ENCODE measurements at places on chromosomes 5 and 9. TPM values are rescaled to one million over a fixed set of nuclear protein-coding genes. Genes with fewer than 3 reads are reported as not detected.

LRRC14B gene
- total RNA-seq = 0.14 TPM

SPINK7 gene
- not detected for total RNA-seq

LHFPL2 gene
- total RNA-seq = 0.19 TPM

WDR70 gene
- 24.5 TPM for total RNA-seq

TRUB2 gene
- total RNA-seq = 6.5 TPM

SHOC1 gene
- total RNA-seq = not detected

ADAMTS16 gene
- not detected for total RNA-seq

FCN2 gene
- not detected for total RNA-seq

OLFML2A gene
- total RNA-seq = not detected

SLIT3 gene
- not detected for total RNA-seq

- H3K27me3 ChIP-seq = no peaks in the 10 kb centered on the region
- H3K36me3 ChIP-seq = no peaks in the 10 kb centered on the region
- no peak overlapping the region for H3K4me3 ChIP-seq
- no peak for DNase-seq
- no peaks in the 10 kb centered on the region for H3K4me1 ChIP-seq
- H3K27ac ChIP-seq = no peak overlapping the region
Observed at GRCh38 chr9:17019398-17019797, 115.4 kb upstream of the CNTLN start.

DNA sequence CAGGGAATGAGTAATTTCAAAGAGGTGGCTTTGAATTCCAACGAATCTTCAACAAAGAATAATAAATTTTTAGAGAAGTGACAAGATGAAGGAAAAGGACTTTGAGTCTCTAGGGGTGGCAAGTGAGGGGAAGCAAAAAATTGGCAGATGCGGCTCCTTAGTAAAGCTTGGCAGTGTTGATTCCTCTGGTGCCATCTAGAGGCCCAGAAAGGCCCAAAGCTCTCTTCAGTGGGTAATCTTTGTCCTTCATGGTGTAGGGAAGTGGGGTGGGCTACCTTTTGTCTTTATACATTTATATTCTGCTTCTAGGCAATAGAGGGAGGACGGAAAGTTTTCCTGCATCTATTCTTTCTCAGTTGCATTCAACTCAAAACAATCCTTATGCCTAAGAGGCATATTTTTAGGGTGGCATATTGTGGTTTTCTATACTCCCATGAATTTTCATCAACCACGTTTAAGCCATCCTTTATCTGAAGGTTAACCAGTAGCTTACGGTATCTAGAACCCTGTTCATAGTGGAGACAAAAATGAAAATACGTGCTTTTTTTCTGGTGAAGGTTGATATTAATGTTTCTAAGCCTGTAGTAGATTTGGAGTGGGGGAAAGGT, 17.5 kb upstream of the ROPN1L start:
- no peak overlapping the region for H3K27ac ChIP-seq
- H3K4me1 ChIP-seq = peaks cover 9% of the 10 kb centered on the region
- DNase-seq = no peak
- H3K36me3 ChIP-seq = peaks cover 68% of the 10 kb centered on the region
- H3K27me3 ChIP-seq = no peaks in the 10 kb centered on the region

DNA sequence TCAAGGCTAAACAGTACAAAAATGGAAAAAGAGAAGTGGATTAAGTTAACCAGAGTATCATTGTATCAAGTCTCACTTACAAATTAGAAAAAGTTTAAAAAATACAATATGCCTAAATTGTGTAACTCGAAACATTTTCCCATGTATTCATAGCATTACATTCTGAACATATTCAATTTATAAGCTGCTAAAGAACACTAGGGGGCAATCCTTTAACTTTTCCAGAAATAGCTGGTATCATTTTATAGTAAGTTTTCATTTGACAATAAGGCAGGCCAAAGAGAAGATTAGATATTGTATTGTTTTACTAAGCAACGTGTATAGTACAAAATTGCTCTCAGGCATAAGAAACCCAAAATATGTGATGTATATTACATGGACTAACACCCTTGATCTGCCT, 234.6 kb downstream of the ADGRV1 start:
- no peak for DNase-seq
- no peak overlapping the region for H3K4me3 ChIP-seq
- no peak overlapping the region for H3K27ac ChIP-seq
- H3K36me3 ChIP-seq = no peaks in the 10 kb centered on the region
- H3K4me1 ChIP-seq = no peaks in the 10 kb centered on the region

GRCh38 chr5:75405296-75405695, 68.3 kb downstream of the HMGCR start:
- H3K36me3 ChIP-seq = peaks cover 22% of the 10 kb centered on the region
- DNase-seq = no peak
- no peaks in the 10 kb centered on the region for H3K27me3 ChIP-seq
- H3K4me3 ChIP-seq = no peak overlapping the region
- H3K4me1 ChIP-seq = no peaks in the 10 kb centered on the region

GRCh38 chr9:106772523-106773290, 90.3 kb upstream of the ZNF462 start:
- DNase-seq = no peak
- no peaks in the 10 kb centered on the region for H3K27me3 ChIP-seq
- H3K27ac ChIP-seq = no peak overlapping the region
- no peak overlapping the region for H3K4me3 ChIP-seq
- no peaks in the 10 kb centered on the region for H3K36me3 ChIP-seq

GRCh38 chr9:16915126-16915831, 44.8 kb upstream of the BNC2 start:
- no peak overlapping the region for H3K27ac ChIP-seq
- no peak for DNase-seq
- H3K4me3 ChIP-seq = no peak overlapping the region
- no peaks in the 10 kb centered on the region for H3K4me1 ChIP-seq

DNA sequence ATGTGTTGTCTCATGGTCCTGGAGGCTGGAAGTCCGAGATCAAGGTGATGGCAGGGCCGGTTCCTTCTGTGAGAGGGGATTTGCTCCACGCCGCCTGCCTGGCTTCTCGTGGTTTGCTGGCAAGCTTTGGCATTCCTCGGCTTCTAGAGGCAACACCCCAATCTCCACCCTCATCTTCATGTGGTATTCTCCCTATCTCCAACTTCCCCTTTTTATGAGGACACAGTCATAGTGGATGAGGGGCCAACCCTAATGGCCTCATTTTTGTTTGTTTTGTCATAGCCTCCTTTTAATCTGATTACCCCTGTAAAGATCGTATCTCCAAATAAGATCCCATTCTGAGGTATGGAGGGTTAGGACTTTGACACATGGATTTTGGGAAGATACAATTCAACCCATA, 41.7 kb upstream of the CLK4 start:
- H3K4me1 ChIP-seq = no peaks in the 10 kb centered on the region
- no peak overlapping the region for H3K27ac ChIP-seq
- H3K36me3 ChIP-seq = no peaks in the 10 kb centered on the region
- H3K4me3 ChIP-seq = no peak overlapping the region

DNA sequence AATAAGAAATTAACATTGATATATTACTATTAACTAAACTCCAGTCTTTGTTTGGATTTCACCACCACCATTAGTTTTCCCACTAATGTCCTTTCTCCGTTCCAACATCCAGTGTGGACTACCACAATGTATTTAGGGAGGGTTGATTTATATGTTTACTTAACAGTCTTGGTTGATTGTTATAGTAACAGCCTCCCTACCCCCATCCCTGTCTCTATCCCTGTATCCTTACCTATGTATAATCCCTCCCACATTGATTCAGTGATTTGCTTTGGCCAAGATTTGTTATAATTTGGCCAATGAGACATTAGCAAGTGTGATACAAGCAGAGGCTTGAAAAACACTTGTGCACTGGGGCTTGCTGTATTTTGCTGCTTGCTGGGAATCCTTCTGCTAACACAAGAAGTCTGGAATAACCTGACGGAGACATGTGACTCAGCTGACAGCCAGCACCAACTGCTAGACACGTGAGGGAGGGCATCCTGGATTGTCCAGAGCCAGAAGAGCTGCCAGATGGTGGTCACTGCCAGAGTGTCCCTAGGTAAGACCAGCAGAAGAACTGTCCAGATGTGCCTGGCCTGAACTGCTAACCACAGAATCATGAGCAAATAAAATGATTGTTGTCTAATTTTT, 51.2 kb upstream of the TCF7 start:
- H3K4me1 ChIP-seq = peaks cover 14% of the 10 kb centered on the region
- H3K4me3 ChIP-seq = no peak overlapping the region
- H3K27ac ChIP-seq = no peak overlapping the region
- DNase-seq = no peak

GRCh38 chr5:43603344-43604217, 601 bp downstream of the NNT start:
- H3K4me3 ChIP-seq = peak overlapping the region; percentile 98
- peak; percentile 63 for DNase-seq
- H3K36me3 ChIP-seq = peaks cover 6% of the 10 kb centered on the region
- H3K4me1 ChIP-seq = peaks cover 31% of the 10 kb centered on the region
- no peaks in the 10 kb centered on the region for H3K27me3 ChIP-seq

GRCh38 chr5:89276566-89277305, 393.8 kb upstream of the MEF2C start:
- H3K4me3 ChIP-seq = no peak overlapping the region
- H3K4me1 ChIP-seq = no peaks in the 10 kb centered on the region
- H3K36me3 ChIP-seq = no peaks in the 10 kb centered on the region
- DNase-seq = no peak
- no peak overlapping the region for H3K27ac ChIP-seq

DNA sequence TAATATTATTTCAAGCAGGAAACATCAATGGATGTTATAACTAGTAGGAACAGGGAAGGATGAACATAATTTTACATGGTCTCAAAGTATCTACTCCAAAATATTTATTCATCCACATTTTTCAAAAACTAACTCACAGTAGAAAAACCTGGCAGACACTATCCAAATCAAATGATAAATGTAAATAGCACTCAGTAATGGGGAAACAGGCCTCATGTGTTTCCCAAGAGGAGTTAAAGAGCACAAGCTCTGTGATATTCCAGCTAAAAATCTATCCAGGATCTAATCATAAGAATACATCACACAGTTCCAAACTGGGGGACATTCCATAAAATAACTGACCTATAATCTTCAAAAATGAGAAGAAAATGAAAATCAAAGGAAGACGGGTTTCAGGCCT, 443.1 kb downstream of the ZNF608 start:
- no peaks in the 10 kb centered on the region for H3K4me1 ChIP-seq
- H3K27ac ChIP-seq = no peak overlapping the region
- no peaks in the 10 kb centered on the region for H3K27me3 ChIP-seq
- no peak for DNase-seq
- no peak overlapping the region for H3K4me3 ChIP-seq

DNA sequence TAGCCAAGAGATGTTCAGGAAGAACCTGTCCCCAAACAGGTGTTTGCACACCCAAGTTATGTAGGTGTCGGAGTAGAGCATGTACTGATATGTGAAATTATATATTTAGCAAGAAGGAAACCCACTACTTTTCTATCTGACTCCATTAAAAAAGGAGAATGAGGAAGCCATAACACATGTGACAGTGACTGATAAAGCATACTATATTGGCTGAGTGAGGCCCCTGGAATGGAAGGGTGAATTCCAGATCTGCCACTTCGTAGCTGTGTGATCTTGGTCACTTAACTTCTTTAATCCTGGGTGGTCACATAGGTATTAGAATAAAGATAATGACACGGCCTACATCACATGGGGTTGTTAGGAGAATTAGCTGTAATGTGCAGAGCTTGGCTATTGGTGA, 116.0 kb upstream of the MAN2A1 start:
- H3K27me3 ChIP-seq = no peaks in the 10 kb centered on the region
- H3K27ac ChIP-seq = no peak overlapping the region
- H3K4me3 ChIP-seq = no peak overlapping the region

DNA sequence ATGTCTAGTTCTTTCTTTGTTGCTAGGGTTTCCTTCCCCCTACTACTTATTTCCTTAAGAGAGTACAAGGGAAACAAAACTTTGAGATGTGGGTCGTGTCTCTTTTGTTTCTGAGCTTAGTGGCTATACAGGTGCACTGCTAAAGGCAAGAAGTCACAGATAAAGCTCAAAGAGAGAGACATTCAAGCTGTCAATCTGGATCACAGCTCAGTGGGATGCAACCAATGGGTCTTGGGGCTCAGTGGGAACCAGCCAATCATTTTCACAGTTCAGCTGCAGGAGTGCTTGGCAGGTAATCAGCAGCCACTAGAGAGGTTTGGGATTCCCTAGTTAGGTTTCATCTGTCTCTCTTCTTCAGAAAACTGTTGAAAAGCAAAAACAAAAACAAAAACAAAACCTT, 135.4 kb upstream of the SGCD start:
- H3K4me1 ChIP-seq = no peaks in the 10 kb centered on the region
- no peak for DNase-seq
- H3K4me3 ChIP-seq = no peak overlapping the region
- no peaks in the 10 kb centered on the region for H3K36me3 ChIP-seq

DNA sequence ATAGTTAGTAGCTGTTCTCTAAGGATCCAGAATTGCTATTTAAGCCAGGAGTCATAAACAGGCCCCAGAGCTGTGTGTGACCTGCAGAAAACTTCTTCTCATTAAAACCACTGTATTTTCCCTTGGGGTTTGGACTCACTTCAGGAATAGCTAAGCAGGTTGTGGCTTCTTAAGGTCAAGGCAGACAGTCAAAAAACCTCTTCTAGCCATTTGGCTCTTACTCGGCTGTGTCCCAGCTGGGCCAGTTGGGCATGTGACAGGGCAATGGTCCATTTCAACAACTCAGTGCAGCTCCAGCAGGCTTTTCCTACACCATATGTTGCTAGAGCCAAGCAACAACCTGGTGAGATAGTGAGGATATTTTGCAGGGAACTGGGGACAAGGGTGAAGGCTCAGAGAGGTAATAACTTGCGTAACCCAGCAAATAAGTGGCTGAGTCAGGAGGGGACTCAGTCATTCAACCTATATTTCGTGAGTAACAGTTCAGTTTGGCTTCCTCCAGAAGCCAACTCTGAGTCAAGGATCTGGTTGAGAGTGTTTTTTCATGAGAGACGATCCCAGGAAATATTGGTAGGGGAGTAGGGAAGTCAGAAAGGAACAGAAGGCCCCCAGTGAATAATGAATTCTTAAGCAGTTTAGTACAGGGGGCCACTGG, 115.4 kb upstream of the PPP2R2B start:
- no peaks in the 10 kb centered on the region for H3K4me1 ChIP-seq
- H3K36me3 ChIP-seq = no peaks in the 10 kb centered on the region
- DNase-seq = no peak

GRCh38 chr5:135694012-135694411, 115.2 kb upstream of the CXCL14 start:
- peaks cover 7% of the 10 kb centered on the region for H3K27me3 ChIP-seq
- no peaks in the 10 kb centered on the region for H3K4me1 ChIP-seq
- no peak overlapping the region for H3K27ac ChIP-seq
- DNase-seq = no peak
- no peaks in the 10 kb centered on the region for H3K36me3 ChIP-seq

GRCh38 chr5:54738118-54738972, 220.8 kb downstream of the SNX18 start:
- H3K4me3 ChIP-seq = no peak overlapping the region
- DNase-seq = no peak
- no peak overlapping the region for H3K27ac ChIP-seq
- H3K4me1 ChIP-seq = peaks cover 12% of the 10 kb centered on the region

- H3K36me3 ChIP-seq = no peaks in the 10 kb centered on the region
- H3K27me3 ChIP-seq = no peaks in the 10 kb centered on the region
- H3K4me3 ChIP-seq = no peak overlapping the region
- H3K27ac ChIP-seq = no peak overlapping the region
- DNase-seq = no peak
Observed at GRCh38 chr5:150137168-150137957, 18.3 kb downstream of the PDGFRB start.

GRCh38 chr9:70049236-70049635, 5.6 kb downstream of the MAMDC2 start:
- H3K27me3 ChIP-seq = peaks cover 16% of the 10 kb centered on the region
- no peak for DNase-seq
- H3K4me1 ChIP-seq = peaks cover 7% of the 10 kb centered on the region
- H3K36me3 ChIP-seq = no peaks in the 10 kb centered on the region
- no peak overlapping the region for H3K4me3 ChIP-seq

- no peaks in the 10 kb centered on the region for H3K27me3 ChIP-seq
- H3K36me3 ChIP-seq = no peaks in the 10 kb centered on the region
- no peak overlapping the region for H3K27ac ChIP-seq
- H3K4me1 ChIP-seq = no peaks in the 10 kb centered on the region
- no peak for DNase-seq
Observed at GRCh38 chr5:21661184-21661583, 1192.0 kb downstream of the CDH12 start.
